Stimulated activated CD8-positive, alpha-beta memory T cell treated with anti-CD3 and anti-CD28 coated beads, Interleukin-7, amount 100 ng/mL, for 1 hour (primary cell): ENCODE measurements at places on chromosomes 3 and 15.

GRCh38 chr3:52696830-52697631 lies 8.6 kb downstream of the GLT8D1 start:
- DNase-seq: no peak

DNA sequence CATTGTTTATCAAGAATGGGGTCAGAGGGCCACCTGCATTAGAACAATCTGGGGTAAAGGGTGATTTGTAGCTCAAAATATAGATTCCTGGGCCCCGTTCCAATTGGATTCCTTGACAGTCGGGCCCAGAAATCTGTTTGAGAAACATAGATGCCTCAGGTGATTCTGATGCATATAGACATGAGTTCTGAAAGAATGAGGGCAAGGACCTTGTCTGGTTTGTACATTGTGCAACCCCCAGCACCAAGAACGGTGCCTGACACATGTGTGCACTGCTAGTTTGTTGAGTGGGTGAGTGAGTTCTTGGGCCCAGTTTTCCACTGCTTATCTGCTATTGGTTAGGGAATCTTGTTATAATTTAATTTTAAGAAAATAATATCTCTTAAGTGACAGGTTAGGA lies 16.6 kb downstream of the CRYBG3 start:
- no peak for DNase-seq

DNA sequence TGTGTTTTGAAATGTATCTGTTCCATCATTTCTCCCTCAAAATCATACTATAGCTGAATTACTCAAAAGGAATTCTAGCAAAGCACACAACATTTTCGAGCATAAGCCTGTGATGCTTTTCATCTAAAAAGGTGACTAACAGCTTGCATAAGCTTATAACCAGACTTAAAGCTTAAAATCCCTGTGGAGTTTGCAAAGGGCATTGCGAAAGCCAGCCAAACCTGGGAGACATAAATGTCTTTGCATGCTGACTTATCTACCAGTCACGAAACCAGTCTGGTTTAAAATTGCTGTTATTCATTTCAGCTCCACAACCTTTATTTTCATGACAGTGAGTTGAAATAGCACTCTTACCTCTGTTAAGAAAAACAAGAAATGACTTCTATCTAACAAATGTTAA lies 35.6 kb upstream of the LIPC start:
- DNase-seq: no peak

GRCh38 chr15:73560501-73561117 lies 72.6 kb downstream of the NPTN start:
- no peak for DNase-seq

DNA sequence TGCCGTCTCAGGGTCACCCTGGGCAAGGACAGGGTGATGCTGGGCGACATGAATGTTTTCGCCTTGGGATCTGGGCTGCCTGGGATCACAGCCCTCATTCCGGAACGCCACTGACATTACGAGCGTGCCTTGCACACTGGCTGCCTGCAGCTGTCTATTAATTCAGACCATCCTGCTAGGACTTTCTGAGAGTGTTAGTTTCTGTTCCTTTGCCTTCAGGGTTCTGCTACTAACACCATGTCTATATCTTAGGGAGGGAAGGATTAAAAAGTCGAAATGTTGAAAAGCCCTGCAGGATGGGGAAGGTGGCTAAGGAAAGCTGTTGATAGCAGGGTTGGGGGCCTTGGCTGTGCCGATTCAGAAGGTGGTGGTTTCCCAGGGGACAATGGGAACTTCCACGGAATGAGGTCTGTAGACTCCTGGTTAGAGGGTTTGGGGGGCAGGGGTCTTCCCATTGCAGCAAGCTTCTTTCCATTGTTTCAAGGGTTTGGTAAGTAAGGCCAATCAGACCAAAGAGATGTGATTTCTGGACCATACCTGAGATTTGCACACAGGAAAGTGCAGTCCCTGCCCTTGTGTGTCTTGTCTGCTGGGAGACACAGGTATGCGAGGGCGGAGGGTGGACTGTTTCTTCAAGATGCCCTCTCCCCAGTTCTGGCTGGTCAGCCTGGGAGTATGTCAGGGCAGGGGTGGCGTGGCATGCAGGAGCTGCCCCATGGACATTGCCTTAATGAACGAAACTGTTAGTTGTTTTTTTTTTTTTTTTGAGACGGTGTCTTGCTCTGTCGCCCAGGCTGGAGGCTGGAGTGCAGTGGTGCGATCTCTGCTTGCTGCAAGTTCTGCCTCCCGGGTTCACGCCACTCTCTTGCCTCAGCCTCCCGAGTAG lies 50.9 kb downstream of the RGMA start:
- no peak for DNase-seq

DNA sequence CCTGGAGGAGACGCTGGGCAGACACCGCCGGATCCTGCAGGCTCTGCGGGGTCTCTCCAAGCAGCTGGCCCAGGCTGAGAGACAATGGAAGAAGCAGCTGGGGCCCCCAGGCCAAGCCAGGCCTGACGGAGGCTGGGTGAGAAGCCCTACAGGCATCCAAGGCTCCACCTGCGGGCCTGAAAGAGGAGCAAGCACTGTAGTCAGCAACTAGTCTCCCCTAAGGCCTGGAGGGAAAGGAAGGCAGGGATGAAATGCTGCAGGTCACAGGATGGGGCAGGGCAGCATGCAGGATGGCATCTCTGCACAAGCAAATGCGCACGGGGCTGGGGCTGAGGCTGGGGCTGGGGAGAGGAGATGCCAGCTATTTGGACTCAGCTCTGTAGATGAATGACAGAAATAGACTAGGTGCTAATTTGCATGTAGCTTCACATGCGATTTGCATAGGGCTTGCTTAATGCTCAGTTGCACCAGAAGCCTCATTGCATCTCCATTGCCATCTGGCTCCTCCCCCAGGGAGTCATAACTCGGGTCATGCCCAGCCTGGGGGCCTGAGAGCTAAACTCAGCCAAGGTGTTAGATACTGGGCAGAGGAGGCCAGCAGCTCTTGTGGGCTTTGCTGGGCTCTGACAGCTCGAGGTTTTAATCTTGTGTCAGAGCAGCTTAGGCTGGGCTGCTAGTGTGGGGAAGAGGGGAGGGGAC lies 5.2 kb upstream of the CPLX3 start:
- no peak for DNase-seq

- no peak for DNase-seq
Observed at GRCh38 chr3:14877469-14877868, 58.7 kb downstream of the FGD5 start.

GRCh38 chr3:39186692-39187151 lies 5.7 kb downstream of the XIRP1 start:
- DNase-seq: no peak

GRCh38 chr3:158420654-158421396 lies 150.2 kb upstream of the MLF1 start:
- no peak for DNase-seq

- DNase-seq: no peak
Observed at GRCh38 chr3:4614070-4614469, 120.9 kb downstream of the ITPR1 start.

GRCh38 chr3:150737874-150738679 lies 24.9 kb downstream of the SIAH2 start:
- no peak for DNase-seq

DNA sequence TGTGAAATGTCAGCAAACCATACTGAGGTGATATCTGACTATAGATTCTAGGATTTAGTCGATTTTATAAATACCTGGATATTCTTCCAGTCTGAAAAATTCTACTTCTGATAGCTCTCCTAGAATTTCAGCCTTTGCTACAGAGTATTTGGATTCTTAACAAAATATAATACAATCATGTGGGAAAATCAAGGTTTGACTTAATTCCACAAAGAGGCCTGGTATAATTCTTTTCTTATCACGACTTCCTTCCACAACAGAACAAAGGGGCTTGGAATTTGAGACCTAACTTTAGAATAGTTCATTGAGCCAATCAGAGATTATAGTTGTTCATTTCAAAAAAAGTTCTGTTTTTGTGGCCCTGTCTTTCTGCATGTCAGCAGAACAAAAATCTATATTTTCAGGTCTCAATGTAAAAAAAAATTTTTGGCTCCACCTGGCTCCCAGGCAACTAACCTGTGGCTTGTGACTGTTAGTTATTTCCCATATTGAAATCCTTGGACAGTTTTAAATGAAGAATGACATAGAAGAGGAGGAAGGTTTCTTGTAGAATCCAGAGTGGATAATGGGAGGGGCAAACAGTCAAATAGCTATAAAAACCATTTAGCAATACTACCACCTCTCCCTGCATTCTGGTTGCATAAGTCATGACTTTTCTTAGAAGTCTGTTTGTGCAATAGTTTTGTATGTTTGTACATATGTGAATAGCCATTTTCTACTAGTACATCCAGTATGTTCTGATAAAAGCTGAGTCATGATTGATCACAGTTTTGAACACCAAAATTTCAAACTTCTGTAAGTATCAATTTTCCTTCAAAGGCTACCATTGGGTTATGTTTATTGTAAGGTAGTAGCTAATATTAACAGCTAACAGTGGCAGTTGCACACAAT lies 4.0 kb downstream of the TM4SF1 start:
- DNase-seq: no peak
